ENCODE measurements at places on chromosomes 5 and 9. TPM values are rescaled to one million over a fixed set of nuclear protein-coding genes. Genes with fewer than 3 reads are reported as not detected.

The REEP2 gene
- total RNA-seq = 0.61 TPM

The GARIN3 gene
- not detected for total RNA-seq

The ANKRD34B gene
- not detected for total RNA-seq

GRCh38 chr9:23768861-23769260 lies 57.2 kb downstream of the ELAVL2 start:
- no peak overlapping the region for H3K4me3 ChIP-seq
- H3K4me1 ChIP-seq = no peaks in the 10 kb centered on the region
- H3K27me3 ChIP-seq = no peaks in the 10 kb centered on the region
- no peak overlapping the region for H3K27ac ChIP-seq

Data from T-cell (primary cell).